ENCODE measurements at places on chromosomes 3 and 15. TPM values are rescaled to one million over a fixed set of nuclear protein-coding genes. Genes with fewer than 3 reads are reported as not detected.

Gene LDHAL6B
- total RNA-seq, result not detected

Gene ERICH6
- not detected for total RNA-seq

Gene GAP43
- total RNA-seq, result not detected

Gene PSTPIP1
- 18.3 TPM for total RNA-seq

- DNase-seq, result no peak
Observed at GRCh38 chr3:12992629-12993516, 80.4 kb downstream of the IQSEC1 start.

- no peak for DNase-seq
Observed at GRCh38 chr3:8324747-8325146, 176.9 kb upstream of the LMCD1 start.

GRCh38 chr3:195715583-195716266 is 5.1 kb upstream of the MUC20 start:
- no peak for DNase-seq

DNA sequence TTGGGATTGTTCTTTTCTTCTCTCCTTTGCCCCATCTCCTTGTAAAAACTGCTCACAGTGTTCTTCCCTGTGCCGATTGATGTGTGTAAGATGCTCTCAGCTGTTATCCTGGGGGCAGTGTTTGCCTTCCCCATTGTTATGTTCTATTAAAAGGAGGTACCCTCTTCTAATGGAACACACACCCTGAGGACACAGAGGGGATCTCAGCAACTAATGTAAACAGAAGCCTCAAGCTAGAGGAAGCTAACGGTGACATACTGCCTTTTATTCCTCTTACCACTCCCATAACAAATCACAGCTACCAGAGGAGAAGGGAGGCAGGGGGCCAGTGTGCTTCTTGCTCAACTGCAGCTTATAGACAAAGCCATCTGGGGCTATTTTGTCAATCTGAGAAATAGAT is 2.2 kb downstream of the TAGLN3 start:
- no peak for DNase-seq

DNA sequence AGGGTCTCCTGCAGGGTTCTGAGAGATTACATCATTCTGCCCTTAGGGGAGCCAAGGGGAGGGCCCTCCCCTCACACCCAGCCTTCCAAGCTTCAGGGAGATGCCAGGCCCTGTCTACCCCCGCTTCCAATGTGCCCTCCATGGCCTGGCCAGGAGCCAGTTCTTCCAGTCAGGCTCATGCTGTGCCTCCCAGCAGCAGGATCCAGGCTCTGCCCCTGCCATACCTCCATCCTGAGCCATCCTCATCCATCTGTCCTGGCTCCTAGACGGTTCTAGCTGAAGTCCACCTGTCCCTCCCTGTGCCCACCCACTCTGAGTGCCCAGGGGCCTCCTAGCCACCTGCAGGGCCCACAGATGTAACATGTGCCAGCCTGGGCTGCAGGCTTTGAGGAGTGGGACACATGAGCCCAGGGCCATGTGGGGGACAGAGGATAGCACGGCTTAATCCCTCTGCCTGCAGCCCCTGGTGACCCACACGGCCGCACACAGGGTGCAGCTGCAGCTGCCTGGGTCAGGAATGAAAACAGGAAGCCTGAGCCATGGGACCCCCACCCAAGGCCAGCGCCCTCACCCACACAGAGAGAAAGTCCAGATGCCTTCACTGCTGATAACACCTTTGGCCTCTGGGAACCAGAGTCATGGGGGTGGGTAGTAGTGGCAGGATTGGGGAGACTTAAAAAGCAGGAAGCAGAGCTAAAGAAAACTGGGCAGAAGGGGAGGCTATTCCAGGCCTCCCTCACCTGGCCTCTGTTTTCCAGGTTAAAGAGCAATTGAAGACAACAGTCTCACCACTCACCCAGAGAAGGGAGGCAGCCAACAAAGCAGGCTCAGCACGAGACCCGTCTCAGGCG is 11.8 kb downstream of the PLCD1 start:
- DNase-seq, result no peak

- DNase-seq, result no peak
Observed at GRCh38 chr3:51931756-51932155, 9.9 kb downstream of the RRP9 start.

GRCh38 chr15:78018946-78019644 is 58.4 kb downstream of the TBC1D2B start:
- no peak for DNase-seq

GRCh38 chr3:16606398-16606797 is 1.2 kb upstream of the DAZL start:
- DNase-seq, result no peak

- no peak for DNase-seq
Observed at GRCh38 chr3:140931801-140932200, 9.8 kb upstream of the SLC25A36 start.

DNA sequence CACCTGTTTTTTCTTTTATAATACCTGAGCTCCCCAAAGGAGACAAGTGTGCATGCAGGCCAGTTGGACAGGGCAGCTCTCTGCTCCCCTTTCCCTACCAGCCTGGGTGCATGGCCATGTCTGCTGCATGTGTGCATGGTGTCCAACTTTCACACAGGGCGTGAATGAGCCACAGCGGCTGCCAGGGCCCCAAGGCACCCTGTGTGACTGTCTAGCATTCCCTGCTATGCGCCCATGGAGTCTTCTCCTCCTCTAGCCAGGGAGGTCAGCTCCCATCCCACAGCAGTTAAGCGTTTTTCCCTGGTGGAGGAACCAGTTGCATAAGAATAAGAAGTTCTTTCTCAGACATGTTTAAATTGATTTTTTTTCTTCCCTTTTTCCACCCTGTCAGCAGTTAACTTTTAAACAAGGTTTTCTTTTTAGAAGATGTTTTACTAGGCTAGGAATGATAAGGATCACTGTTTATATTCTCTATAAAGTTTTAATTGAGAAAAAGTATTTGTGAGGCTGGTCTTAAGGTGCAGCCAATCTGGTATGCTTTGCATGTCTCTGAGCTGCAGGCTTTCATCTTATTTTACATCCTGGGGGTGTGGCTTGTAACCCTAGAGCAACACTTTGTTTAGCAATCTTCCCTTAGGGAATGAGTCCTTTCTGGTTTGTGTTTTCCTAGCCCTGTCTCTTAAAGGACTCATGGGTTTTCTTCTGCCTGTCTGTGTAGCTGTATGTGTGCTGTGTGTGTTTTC is 20.5 kb upstream of the OR5H1 start:
- no peak for DNase-seq

GRCh38 chr3:71111784-71112440 is 471.6 kb downstream of the FOXP1 start:
- DNase-seq, result no peak

- DNase-seq, result no peak
Observed at GRCh38 chr3:117922039-117922438, 1112.6 kb downstream of the IGSF11 start.
